SIG-M5 (cell line): ENCODE measurements at places on chromosomes 2 and 18.

- no peak for DNase-seq
Observed at GRCh38 chr2:185780890-185781289, 42.3 kb downstream of the FSIP2 start.

GRCh38 chr2:160440888-160441287 is 52.7 kb downstream of the RBMS1 start:
- no peak for DNase-seq

DNA sequence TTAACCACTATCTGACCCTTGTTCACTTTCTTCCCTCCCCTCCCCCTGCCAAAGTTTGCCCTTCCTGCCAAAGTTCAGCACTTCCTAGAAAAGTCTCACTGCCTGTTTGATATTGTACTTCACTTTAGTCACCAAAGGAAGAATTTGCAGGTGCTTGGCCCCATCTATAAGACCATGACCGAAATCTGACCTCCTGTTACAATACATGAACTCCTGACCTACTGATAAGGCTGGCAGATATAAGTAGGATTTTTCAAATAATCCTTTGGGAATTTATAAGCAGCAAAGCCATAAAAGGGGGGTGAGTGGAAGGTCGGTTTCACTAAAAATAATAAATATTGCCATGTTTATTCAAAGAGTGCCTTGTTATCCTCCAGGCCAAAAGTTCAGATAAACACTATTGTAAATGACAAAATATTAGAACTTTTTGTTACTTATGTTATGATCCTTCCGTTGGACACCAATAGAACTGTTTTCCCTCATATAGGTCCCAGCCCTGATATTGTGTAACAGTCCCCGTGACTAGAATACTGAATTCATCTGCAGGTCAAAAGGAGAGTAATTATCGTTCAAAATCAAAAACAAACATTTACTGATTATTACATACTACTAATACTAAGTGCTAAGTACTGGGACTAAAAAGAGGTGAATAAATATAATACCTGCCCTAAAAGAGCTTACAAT is 277.6 kb downstream of the EXOC6B start:
- no peak for DNase-seq

DNA sequence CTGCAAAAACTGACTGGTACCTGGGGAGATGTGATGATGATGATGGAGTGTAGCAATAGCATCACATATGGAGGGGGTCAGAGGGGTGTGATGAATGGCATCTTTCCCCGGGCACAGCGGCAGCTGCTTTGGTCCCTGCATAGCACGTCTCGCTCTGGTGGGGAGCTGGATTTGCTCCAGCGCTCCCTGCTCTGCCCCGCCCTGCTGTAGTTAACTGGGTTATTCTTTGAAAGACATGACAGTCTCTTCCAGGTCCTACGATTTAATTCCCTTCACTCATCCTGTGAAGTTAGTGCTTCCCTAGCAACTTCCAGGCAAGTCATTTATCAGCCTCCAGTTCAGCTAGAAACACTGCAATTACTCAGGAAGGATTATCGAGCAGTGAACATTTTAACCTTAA is 463.1 kb downstream of the TSN start:
- no peak for DNase-seq

DNA sequence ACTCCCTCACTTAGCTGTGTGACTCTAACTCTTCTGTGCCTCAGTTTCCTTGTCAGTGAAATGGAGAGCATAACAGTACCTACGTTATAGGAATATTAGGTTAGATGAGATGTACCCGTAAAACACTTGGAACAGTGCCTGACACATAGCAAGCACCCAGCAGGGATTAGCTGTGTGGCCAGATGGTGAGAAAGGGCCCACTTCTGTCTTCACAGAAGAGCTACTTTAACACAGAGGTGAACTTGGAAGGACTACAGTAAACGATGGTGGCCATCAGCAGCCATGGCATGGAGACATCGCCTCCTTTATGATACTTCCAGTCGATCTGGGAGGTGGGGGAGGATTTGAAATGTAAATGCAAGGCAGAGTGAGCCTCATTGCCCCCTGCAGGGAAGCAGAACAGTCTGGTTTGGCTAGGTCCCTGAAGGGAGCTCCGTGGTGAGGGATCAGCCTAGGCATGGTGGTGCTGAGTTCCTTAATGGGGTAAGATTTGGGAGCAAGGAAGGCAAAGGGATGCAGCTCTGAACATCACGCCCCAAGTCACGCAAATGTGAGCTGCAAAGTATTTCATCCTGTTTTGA is 101.7 kb upstream of the ALPP start:
- DNase-seq: no peak
